ENCODE measurements at places on chromosomes 6 and 20.

- DNase-seq = peak; percentile 87
Observed at GRCh38 chr20:20096421-20096820, 44.1 kb downstream of the CFAP61 start.

DNA sequence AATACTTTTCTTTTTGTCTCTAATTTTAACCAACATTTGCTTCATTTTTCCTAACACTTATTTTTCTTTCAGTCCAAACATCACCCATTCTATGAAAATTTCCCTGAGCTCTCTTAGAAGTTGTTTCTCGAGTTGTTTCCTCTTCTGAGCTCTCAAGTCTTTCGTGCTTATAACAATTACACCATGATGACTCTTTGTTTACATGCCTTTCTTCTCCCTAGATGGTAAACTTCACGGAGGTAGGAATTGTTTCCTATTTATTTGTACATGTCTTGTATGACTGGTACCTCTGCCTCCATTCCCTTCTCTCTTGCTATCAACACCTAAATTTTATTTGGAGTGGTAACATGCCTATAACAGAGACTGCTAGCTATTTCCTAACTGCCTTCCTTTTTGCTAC, 6.4 kb downstream of the BLOC1S5 start:
- DNase-seq = no peak

DNA sequence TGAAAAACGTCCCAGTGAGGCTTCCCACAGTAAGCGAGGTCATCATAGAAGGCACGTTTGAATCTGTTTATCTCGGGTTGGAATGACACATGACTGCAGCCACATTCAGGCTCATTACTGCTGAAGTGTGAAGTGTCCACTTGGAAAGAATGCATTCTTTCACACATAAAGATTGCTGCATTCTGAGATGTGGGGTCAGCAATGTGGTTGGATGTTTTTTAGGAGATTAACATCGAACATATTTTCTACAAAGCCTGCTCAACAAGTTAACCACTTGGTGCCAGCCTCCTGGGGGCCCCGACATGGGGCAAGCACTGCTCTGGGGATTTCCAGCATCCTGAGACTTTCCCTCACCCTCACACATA, 79.9 kb downstream of the BMP6 start:
- peak; percentile 42 for DNase-seq

DNA sequence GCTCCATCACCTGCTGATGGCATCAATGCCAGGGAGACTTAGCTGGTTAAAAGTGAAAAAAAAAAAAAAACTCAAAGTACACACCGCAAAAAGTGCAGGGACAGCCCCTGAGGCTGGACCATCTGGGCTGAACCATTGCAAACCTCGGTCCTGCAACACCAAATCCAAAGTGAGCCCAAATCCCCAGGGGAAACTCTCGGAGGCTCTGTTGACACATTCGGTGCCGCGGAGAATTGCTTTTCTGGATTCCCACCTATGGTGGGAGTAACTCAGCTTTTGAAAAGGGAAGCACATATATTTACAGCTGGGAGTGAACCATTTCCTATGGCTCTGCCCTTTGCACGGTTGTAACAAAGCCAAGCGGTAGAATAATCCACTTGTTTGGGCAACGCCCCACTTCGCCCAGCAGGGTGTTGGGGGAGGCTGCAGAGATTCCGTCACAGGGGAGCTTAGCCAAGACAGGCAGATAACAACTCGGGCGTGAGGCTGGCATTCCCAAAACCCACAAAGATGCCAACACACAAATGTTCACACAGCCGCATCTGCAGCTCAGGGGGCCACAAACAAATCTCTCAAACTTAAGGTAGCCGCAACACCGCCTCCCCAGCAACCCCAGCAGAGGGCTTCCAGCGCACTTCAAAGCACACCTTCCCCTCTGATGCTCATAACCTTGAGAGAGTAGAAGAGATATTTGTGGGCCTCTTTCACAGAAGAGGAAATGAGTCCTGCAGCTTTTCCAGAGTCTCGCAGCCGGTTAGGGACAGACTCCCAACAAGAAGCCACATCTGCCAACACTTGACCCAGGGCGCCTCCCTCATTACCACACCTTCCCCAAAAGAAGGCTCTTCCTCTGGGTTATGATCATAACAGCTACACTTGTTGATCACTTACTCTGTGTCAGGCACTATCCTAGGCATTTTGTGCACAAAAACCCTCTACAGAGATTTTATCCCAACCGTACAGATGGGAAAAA, 11.4 kb downstream of the ZC3H12D start:
- peak; percentile 86 for DNase-seq

- peak; percentile 56 for DNase-seq
Observed at GRCh38 chr20:23358563-23358906, 3.4 kb upstream of the GZF1 start.

DNA sequence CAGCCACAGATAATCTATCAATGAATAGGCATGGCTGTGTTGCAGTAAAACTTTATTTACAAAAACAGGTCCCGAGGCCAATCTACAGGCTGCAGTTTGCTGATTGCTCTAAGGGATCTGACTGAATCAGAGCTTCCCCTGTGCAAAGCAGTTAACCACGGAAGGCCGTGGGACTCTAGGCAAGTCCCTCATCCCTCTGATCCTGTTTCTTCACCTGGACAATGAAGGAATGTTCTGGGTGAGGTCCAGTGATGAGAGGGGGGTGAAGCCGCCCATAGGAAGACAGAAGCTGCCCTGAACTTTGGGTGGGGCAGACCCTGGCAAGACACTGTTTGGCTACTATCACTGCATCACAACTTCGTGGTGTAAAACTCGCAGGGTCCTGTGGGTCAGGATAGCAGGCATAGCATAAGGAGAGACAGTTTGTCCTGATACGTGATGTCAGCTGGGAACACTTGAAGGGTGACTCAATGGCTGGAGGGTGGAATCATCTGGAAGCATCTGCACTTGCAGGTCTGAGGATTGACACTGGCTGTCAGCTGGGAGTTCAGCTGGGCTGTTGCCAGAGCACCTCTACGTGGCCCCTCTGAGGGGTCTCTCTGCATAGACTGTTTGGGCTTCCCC, 33.3 kb upstream of the TGM2 start:
- no peak for DNase-seq
